GM04504 (cell line): ENCODE measurements at places on chromosomes 2 and 18.

GRCh38 chr18:72161691-72162090 is 382.5 kb downstream of the CBLN2 start:
- peak; percentile 3 for DNase-seq

DNA sequence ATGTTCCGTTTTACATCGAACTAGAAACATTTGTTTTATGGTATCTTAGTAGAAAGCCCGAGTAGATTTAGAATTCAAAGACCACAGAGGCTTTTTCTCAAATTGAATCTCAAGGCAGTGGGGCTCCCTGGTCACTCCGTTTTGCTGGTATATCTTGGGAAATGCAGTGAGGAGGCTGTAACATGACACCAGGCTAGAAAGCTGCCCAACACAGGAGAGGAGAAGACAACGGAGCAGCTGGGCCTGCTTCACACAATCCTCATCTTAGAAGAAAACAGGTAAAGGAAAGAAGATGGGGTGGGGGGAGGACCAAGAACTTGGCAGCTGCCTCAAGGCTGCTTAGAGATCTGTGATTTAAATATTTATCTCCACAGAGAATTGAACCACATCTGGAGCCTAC is 38.3 kb upstream of the EPB41L3 start:
- no peak for DNase-seq

- DNase-seq: peak; percentile 65
These were observed at the start of gene TMSB10 for GRCh38 chr2:84905181-84906107. Gene TMSB10 (plus strand): TSS chr2:84905656.

- no peak for DNase-seq
These were observed 6.9 kb upstream of the CHST10 start for GRCh38 chr2:100424277-100424875.

- DNase-seq: no peak
These were observed 13.6 kb downstream of the SPEG start for GRCh38 chr2:219448099-219448775.

GRCh38 chr18:32920796-32921787 is 148.3 kb upstream of the KLHL14 start:
- DNase-seq: peak; percentile 6

DNA sequence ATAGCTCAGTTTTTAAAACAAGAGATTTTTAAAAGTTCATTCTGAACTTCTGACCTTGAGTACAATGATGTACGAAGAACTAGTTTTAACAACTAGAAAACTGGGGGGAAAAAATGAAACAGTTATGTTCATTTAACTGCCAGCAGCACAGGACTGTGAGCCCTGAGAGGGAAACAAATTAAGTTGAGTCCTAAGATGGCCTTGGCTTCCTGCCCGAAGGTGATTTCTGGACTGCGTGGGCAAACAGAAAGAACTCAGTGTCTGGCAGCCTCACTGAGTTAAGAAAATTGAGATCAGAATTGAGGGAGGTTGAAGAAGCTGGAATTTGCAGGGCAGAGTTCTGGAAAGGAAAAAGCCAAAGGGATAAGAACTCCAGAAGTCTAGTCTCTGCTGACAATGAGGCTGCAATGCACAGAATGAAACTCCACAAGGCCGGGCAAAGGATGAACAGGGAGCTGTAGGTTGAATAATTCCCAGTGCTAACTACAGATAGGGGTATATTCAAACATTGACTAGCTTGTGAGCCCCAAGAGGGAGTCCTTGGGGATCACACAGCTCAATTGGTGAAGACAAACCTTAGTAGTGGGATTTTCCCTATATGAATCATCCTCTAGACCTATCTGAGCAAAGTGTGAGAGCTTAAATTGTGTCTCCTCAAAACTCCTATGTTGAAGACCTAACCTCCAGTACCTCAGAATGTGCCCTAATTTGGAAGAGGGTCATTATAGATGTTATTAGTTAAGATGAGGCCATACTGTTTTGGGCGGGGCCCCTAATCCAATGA is 13.1 kb upstream of the CRACDL start:
- no peak for DNase-seq

DNA sequence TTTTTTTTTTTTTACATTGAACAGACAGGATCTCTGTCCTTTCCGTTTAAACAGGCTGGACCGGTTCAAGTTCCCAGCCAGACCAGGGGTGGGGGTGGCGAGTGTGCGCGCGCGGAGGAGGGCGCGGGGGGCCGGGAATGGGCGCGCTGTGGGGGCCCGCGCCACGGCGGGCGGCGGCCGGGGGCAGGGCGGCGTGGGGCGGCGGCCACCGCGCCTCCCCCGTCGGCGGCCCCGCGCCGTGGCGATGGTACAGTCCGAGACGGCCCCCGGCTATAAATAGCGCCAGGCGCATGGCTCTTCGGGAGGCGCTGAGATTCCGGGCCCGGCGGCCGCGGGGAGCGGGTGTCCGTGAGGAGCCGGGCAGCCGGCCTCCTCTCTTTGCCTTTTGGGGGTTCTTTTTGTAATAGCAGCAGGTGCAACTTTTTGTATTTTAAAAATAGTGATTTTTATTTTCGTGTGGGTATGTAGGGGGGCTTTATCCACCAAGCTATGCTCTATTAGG is 430 bp upstream of the CELF4 start:
- DNase-seq: no peak

GRCh38 chr2:215644233-215644897 is 208.5 kb upstream of the FN1 start:
- no peak for DNase-seq

GRCh38 chr2:27664154-27664574 is 475 bp downstream of the SLC4A1AP start:
- no peak for DNase-seq

DNA sequence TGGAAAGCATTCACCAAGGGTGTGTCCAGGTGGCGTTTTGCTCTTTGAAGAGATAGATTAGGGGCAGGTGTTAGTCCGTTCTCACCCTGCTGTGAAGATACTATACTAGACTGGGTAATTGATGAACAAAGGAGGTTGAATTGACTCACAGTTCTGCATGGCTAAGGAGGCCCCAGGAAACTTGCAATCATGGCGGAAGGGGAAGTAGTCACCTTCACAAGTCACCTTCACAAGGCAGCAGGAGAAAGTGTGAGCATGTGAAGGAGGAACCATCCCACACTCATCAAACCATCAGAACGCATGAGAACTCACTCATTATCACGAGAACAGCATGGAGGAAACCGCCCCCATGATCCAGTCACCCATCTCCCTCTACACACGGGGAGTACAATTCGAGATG is 135.7 kb upstream of the NFATC1 start:
- no peak for DNase-seq

DNA sequence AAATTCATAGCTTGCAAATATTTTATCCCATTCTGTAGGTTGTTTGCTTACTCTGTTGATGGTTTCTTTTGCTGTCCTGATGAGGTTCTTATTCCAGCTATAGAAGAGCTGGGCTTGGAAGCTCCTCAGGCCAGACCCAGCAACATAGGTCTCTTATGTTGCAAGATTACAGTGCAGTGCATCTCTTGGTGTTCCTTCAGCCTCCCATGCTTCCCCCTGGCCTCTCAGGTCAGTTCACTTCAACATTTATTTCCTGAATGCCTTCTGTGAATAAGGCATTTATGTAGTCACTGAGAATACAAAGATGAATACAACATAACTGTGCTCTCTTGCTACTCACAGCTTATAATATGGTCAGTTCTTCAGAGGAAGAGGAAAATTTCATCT is 179.0 kb upstream of the SLC39A10 start:
- DNase-seq: no peak

- DNase-seq: no peak
These were observed 79.1 kb downstream of the SH3BP4 start for GRCh38 chr2:235030936-235031335.

DNA sequence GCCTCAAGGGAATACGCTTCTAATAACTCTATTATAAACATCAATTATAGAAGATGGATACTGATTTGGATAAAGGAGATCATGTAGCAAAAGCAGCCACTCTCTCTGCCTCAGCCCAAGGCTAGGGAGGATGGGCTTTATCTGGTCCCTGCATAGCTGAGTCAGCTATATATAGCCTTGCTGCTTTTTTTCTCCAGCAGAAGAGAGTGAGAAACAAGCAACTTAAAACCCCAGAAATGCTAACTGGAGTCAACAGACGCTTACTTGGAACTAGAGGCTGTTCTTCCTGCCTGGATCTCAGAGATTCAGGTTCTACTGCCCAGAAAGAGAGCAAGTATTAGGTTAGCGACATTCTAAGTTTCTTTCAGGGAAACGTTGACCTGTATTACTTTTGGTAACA is 426.7 kb upstream of the KLHL29 start:
- no peak for DNase-seq

DNA sequence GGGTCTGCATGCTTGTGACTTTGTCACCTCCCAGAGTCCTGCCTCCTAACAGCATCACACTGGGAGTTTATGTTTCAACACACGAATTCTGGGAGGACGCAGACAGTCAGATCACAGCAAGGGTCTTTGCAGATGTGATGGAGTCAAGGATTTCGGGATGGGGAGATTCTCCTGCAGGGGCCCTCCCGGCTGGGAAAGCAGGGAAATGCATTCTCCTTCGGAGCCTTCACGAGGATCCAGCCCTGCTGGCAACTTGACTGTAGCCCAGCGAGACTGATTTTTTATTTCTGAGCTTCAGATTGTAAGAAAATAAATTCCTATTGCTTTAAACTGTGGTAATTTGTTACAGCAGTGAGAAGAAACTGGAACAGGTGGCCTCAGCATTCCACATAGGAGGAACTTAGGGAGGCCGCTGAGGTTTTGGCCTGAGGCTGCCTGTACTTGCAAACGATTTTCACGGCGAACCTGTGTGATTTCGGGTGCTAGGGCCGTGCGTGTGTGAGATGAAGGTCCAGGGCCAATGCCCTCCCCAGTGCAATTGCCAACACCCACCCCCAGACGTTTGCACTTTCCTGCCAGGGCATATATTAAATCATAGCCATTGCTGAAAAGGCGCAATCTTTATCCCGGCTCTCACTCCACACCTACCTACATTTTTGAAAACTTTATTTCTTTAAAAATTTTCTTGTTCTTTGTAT is 79.8 kb downstream of the ASB1 start:
- DNase-seq: no peak

DNA sequence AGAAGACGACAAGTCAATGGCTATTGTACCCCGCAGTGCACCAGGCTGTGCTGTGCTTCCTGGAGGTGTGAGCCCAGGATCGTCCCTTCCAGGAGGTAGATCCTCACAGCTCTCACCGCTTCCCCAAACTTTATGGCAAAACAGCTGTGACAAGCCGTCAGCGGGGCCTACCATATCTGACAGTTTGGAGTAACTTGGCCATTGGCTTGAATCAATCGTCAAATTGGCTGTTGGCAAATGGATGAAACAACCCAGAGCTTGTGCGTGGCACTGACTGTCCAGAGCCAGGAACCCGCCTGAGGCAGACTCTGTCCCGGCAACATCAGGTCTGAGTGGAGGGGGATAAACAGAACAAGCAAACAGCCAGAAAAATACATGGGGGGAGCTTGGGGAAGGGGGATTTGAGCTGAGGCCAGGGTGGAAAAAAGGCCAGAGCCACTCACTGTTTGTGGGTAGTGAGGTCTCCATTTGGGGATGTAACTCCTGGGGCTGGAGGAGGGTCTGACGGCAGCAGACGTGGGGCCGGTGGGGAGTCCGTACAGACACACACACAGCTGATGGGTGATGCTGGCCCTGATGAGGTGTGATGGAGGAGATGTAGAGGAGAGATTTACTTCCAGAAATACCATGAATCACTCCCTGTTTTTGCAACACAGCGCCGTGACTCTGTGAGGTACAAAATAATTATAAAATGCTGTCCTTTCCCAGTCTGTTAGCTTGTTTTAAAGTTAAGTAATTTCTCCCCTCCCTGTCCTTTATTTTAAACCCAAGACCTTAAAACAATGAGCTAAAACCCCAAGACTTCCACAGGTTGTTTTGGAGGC is 174.8 kb downstream of the TWIST2 start:
- no peak for DNase-seq

DNA sequence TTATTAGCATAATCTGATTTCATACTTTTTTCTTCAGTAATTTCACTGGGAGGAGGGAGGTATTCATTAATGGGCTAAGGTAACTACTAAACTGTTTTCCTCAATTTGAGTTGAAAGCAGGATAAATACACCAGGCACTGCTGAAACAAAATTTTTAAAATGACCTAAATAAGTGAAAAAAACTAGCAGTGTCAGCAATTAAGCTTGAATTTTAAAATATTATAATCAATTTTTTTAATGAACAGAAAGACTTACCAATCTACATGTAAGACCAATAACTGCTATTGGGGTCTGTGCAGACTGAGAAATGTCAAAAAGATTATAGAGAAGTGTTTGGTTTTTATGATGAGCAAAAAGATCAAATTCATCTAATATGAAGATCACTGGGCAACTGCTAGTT is 68.4 kb downstream of the ORC4 start:
- no peak for DNase-seq

DNA sequence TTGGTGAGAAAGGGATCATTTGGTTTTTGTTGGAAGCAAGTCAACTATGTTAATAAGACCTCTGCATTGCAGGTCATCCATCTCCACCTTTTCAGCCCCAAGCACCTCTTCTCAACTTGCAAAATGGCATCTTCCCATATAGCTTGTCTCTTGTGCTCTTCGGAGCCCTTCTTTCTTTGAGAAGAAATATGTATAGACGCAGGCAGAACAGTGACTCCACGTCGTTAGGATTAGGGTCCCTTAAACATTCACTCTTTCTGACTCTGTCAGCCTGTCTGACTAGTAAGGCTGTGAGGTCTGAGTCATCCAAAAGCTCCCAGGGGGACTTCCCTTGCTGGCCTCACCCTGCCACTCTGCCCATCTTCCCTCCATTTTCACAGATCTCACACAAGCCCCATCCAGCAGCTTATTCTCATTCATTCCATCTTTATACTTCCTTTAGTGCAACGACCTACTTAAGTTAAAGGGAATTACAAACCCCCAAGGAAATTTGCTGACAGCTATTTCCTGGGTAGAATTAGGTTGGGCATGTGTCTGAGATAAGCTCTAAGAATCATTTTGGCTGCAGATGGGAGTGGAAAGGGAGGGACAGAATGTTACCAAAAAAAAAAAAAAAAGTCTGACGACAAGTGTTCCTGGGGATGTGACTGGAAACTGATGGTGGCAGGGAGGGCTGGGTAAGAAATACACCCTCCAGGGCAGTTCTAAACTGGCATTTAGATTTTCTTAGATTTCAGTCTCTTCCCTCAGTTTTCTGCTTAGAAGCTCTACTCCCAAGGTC is 37.7 kb upstream of the MEX3C start:
- DNase-seq: no peak

GRCh38 chr2:86274918-86275275 is 62.5 kb downstream of the REEP1 start:
- no peak for DNase-seq

DNA sequence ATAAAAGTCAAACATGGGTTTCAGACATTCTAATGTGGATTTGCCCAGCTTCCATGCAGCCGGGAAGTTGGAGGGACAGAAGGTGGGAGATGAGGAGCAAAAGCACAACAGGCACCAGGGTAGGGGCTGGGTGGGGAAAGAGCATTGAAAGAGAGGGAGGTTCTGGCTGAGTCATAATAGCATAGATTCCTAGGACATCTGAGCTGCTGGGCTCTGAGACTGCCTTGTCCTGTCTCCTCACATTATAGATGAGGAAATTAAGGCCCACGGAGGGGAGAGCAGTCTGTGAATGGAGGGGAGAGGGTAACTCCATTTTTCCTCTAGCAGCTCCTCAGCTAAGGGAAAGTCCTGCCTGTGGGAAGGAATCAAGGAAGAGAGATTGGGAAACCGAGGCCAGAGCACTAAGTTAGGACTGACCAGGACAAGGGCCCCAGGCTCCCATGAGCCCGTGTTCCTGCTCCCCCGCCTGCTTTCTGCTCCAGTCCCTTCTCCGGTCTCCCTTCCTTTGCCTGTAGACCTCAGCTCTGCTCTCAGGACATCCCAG is 26.2 kb downstream of the SH2D6 start:
- DNase-seq: no peak

GRCh38 chr2:234753701-234754100 is 198.1 kb upstream of the SH3BP4 start:
- DNase-seq: no peak
